Activated CD4-positive, alpha-beta T cell treated with anti-CD3 and anti-CD28 coated beads, Interleukin-2, amount 50 U/mL, for 48 hours (primary cell): ENCODE measurements at places on chromosomes 3 and 15.

- DNase-seq = no peak
Measured at GRCh38 chr3:73727854-73728253, 103.1 kb upstream of the PDZRN3 start.

DNA sequence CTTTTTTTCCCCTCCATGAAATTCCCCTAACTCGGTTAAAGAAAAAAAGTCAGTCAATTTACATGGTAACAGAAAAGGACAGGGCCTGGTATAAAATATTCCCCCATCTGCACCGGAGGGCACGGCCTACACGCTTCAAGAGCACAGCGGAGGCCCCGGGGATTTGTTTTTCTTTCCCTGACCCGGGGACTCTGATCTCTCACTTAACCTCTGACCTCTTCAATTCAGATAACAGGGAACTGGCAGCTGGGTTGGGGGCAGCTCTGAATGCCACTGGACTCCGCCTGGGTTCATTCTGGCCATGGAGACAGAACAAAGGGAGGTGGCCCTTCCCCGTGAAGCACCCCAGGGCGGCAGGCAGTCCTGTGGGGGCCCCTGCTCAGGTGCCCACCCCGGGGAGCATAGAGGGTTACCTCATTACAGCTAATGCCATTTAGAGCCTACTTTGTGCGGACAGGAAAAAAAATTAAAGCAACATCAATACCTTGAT is 257.5 kb downstream of the SHQ1 start:
- no peak for DNase-seq

DNA sequence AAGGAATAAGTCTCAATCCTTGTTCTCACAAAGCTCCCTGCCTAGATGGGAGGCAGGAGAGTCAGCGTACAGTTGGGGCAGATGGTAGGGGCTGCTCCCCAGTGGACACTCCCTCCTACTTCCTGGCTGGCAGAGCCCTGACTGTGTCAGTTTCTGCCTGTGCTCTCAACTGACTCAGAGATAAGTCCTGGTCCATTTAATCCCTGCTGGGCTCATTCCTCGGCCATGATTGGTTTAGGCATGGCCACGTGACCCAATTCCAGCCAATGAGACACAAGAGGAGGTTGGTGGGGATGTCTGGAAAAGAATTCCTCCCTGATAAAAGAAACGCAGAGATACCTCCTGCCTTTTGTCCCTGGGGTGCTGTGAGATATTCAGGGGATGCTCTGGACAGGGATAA is 118.1 kb upstream of the SLC6A11 start:
- no peak for DNase-seq

DNA sequence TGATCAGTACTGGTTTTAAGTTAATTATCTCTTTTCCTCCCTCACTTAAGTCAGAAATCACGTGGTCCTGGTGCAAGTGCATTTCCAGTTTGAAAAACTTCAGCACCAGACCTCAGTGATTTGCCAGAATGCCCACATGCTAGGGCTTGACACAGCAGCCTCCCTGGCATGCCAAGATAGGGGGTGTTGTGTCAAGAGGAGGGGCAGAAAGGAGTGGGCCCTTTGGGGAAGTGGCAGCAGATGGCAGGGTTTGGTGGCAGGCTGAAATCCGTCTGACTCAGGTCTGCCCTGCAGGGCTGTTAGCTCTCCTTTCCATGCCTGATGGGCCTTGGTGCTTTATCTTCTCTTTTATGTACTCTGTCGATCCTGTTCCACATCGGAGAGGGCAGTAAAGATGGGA is 23.4 kb downstream of the PXK start:
- DNase-seq = no peak
